SK-N-SH treated with all-trans-retinoic acid at 6 μM for 48 hours (cell line): ENCODE measurements at places on chromosomes 1 and 21.

DNA sequence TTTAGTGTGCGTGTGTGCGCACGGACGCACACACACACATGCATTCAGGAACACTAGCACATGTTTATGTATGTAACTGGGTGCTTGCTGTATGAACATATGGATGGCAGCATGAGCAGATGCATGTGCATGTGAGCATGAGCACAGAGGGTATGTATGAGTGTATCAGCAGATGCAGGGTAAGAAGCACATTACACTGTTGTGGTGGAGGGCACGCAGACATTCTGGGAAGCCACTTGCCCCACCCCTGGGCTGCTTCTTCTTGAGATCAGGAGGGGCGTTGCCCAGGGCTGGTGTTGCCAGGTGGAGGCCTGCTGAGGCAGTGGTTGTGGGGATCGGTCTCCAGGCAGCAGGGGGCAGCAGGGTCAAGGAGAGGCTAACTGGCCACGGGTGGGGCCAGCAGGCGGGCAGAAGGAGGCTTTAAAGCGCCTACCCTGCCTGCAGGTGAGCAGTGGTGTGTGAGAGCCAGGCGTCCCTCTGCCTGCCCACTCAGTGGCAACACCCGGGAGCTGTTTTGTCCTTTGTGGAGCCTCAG is 3.9 kb upstream of the P3R3URF start:
- peak; percentile 5 for ATAC-seq

GRCh38 chr1:36968730-36969129 is 65.6 kb downstream of the GRIK3 start:
- ATAC-seq: no peak

DNA sequence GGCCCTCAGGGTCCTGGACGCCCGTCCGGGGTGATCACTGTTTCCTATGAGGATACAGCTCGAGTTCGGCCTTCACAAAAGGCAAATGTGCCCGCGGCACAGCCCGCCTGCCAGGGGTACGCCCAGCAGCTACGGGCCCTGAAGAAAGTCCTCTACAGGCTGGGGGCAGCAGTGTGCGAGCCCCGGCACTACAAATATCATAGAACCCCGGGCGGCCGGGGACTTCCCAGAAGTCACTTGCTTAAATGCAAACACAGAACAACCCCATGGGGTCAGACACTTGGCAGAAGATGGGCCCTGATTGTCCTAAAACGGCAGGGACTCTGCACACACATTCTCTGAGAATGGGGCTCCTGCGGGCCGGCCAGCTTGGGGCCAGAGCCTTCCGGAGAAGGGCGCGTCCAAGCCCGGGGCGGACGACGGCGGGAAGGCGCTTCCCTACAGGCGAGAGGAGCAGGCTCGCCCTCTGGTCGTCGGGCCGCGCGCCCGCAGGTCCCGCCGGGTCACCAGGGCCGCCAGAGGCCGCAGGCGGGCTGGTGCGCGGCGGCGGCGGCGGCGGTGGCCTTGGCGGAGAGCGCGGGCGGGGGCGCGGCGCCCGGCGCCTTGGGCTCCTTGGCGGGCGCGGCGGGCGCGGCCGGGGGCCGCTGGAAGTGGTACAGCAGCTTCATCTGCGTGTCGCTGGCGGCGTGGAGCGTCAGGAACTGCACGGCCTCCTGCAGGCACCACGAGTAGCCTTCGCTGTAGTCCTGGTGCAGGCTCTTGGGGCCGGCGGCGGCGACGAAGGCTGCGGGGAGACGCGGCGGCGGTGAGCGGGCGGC is 888 bp downstream of the HES5 start:
- ATAC-seq: no peak

DNA sequence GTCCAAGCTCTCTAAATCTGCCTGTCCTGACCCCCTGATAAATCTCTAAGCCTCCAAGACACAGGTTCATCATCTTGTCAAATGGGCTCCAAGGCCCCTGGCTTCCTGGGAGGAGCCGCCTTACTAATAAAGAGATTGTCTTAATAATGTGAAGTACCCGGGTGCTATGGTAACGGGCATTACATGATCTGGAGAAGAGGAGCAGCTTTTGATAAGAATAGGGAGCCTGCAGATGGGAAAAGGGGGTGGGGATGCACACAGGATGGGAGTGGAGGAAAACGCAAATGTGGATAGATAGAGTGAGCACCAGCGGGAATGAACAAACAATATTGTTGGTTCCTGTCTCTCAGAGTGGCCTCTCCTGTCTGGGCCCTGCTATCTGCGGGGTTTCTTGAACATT is 11.9 kb upstream of the RXRG start:
- no peak for ATAC-seq

DNA sequence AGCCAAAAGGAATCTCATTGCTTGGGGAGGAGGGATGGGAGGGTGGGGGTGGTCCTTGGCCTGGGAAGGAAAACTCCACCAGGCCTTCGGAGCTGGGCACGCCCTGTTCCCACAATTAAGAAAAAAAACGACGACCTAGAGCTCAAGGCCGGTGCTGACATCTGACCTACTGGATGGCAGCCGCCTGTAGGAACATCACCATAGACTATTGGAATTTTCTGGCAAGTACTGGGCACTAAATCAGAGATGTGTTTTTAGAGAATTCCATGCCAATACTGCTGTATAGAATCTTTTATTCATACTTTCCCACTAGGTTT is 729 bp downstream of the NADK start:
- no peak; the same call in 2 of the 3 replicates for ATAC-seq

DNA sequence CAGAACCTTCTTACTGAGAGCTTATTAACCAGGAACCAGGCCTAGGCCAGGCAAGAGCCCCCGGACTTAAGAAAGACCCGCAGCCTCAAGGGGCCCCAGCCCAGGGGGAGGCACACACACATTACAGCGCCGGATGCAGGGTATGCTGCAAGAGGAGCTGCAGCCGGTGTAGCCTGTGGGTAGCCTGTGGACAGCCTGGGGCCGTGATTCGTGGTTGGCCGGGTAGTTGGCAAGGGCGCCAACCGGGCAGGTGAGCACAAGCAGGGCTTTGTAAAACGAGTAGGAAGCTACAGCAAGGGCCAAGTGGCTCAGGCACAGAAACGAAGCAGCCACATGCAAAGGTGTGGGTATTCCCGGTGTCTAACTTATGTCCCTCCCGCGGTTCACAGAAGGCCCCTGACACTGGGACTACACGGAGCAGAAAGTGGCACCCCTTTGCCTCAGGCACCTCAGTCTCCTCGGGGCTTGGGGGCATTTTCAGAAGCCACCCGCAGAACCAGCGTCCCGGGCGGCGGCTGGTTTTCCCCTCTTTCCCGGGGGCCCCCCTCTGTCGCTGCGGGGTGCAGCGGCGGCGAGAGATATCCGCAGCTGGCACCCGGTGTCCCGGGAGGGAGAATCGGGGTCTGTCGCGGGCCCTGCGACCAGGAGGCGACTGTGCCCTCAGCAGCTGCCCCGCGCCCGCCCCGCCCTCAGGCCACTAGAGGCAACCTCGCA is 40.8 kb downstream of the KIAA1614 start:
- no peak; the same call in 2 of the 3 replicates for ATAC-seq

- ATAC-seq: no peak
These were observed 15.2 kb upstream of the LGALS8 start for GRCh38 chr1:236508593-236509027.

DNA sequence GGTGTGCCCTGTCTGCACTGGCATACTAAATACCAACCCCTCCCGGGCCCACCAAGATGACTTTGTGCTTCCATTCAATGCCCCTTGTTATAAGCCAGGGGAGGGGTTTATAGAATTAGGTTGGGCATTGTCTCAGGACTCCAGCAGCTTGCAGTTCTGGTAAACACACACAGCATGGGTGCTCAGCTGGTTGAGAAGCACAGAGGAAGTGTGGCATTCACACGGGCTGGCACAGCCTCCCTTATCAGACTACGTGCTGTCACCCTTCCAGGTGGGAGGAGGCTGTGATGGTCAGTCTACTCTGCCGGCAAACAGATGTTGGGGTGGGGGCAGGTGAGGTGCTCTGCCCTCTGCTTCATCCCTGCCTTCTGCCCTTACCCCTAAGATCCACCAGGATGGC is 15.0 kb upstream of the SLC6A17 start:
- ATAC-seq: no peak

- no peak for ATAC-seq
These were observed 18.4 kb upstream of the REG4 start for GRCh38 chr1:119829625-119830024.

DNA sequence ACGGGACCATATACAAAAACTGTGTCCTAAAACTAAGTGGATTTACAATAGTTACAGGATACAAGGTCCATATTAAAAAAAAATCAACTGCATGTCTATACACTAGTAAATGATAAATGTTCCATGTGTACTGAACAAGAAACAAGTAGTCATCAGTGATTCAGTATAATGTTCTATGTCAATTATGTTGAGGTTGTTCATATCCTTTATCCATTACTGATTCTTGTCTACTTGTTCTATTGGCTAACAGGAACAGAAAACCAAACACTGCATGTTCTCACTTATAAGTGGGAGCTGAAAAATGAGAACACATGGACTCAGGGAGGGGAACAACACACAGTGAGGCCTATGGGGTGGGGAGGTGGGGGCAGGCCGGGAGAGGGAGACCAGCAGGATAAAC is 90.5 kb downstream of the CDC42BPA start:
- ATAC-seq: no peak

GRCh38 chr1:151907363-151908139 is 1.8 kb downstream of the THEM4 start:
- no peak for ATAC-seq

- peak; percentile 86 for ATAC-seq
These were observed 75.4 kb downstream of the MDM4 start for GRCh38 chr1:204591473-204592090.

GRCh38 chr1:30729901-30730300 is 6.5 kb upstream of the MATN1 start:
- ATAC-seq: no peak

GRCh38 chr1:213773975-213774374 is 213.8 kb upstream of the PROX1 start:
- no peak for ATAC-seq

DNA sequence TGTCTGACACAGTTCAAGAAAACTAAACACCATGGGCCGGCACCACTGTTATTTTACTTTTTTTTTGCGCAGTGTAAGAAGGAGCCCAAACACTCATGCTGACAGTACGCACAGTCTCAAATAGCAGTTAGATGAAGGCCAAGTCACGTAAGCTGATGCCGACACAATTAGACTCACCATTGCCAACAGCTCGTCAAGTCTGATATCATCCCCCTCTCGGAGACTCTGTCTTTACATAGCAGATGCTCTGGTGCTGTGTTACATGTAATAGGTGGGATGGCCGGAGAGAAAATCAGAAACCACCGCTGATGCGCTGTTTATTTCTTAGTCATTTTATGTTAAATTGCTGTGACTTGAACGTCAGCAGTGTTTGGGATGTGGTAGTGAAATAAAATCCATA is 49.3 kb downstream of the TGFB2 start:
- ATAC-seq: no peak

DNA sequence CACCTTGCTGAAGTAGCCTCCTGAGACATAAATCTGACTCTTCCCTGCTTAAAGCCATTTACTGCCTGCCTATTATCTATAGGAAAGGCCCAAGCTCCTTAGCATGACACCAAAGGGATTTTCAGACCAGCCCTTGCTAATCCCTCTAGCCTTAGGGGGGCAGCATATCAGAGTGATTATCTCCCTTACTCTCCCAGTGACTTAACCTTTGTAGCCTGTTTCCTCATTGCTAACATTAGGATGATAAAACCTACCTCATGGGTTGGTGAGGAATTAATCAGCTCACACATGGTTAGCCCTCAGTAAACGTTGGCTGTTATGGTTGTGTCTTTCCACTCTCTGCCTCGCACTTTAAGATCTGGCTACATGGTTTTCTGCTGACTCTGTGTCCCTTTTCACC is 70.1 kb downstream of the ROR1 start:
- no peak for ATAC-seq

GRCh38 chr1:212313616-212314015 is 28.4 kb downstream of the PPP2R5A start:
- ATAC-seq: peak; percentile 68

DNA sequence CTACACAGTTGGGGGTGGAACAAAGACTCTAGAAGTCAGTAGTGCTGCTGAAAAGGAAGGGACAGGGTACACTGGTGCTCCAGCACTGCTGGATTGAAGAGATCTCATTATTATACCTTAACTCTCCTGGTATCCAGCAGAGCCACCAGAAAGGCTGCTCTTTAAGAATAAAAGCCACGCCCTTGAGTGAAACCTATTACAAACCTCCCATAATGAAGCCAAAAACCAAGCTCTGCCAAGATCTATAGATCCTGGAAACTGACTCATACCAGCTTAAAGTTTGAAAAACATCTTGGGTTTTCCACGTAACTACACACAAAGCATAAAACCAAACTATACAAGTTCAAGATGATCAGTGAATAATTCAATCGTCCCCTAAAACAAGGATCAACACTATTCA is 38.0 kb downstream of the ADSS2 start:
- ATAC-seq: no peak

- ATAC-seq: no peak
These were observed 46.1 kb downstream of the CAMTA1 start for GRCh38 chr1:6831366-6831765.

GRCh38 chr21:45713613-45714012 is 70.1 kb downstream of the PCBP3 start:
- ATAC-seq: no peak

DNA sequence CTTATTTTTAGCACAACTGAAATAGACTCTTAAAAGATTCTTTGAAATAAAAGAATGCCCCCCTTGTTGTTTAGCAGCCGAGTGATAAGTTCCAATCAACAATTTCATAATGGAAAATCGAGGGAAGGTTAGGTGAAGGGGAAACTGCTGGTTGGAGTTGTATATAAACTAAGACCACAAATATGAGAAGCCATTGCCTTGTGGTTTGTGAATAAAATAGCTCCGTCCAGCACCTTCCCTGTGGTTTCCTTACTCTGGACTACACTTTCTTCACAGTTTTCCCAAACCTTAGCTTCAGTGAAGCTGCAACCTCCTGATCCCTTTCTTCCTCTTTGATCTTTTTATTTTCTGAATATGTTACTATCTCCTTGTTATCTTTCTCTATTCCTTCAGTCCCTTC is 6.7 kb upstream of the RAB3GAP2 start:
- no peak for ATAC-seq

GRCh38 chr1:52439976-52440375 is 35.6 kb downstream of the PRPF38A start:
- ATAC-seq: no peak

GRCh38 chr1:69914976-69915765 is 290.2 kb downstream of the LRRC40 start:
- ATAC-seq: peak; percentile 46; the same call in 2 of the 3 replicates

DNA sequence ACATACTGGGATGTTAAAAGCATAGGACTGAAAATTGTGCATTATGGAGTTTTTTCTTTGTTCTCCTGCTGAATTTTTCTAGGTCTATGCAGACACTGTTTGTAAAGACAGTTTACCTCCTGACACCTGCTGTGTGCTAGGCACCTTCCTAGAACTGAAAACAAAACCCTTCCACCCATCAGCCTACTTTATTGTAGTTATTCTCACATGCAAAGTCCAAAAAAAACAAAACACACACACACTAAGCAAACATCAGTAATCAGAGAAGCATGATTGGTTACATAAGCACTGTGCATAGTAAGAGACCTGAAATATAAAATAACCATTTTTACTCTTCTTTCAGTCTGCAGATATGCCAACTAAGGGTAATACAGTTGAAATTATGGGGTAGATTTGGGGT is 195.1 kb downstream of the CRB1 start:
- no peak for ATAC-seq

- no peak for ATAC-seq
These were observed 21.0 kb downstream of the RYR2 start for GRCh38 chr1:237062976-237063375.

GRCh38 chr1:160713161-160713560 is 1.5 kb upstream of the CD48 start:
- no peak for ATAC-seq
